Activated T-helper 2 cell treated with anti-CD3 and anti-CD28 coated beads, Interferon-gamma antibody, Interleukin-2, Interleukin-4, amounts not matched to agents 10 μg/mL and 5 μg/mL and 100 μg/mL, durations not matched to agents 14 hours and 24 hours and 36 hours (primary cell): ENCODE measurements at places on chromosomes 11 and 22.
A peak's percentile ranks its signal among the peaks of the same experiment; 100 is the strongest.

DNA sequence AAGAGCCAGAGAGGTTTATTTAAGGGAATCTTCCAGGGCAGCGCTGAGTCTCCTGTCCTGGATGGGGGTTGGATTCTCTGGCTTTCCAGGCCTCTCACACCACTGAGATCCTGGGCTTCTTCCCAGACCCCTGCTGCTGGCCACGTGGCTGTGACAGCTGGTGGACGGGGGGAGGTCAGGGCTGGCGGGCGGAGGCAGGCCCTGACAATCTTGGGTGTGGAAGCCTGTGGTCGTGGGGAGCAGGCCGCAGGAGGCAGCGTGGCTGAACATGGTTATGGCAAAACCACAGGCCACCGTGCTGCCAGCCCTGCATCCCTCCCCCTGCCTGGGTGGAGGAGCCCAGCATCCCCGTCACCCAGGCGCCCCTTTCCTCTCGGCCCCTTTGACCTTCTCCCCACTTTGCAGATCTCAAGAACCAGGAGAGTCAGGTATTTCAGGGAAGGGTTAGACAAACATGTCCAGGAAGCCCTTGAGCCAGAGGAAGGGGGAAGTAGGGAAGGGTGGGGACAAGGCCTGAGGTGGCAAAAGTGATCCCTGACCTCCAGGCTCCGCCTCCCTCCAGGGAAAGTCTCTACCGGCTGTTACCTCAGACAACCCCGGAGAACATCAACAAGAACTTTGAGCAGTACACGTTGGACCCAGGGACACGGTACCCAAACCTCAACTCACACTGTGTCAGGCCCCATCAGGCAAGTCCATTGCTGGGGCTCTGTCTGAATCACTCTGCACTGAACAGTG, 111.8 kb downstream of the MICAL2 start:
- no peak for DNase-seq

DNA sequence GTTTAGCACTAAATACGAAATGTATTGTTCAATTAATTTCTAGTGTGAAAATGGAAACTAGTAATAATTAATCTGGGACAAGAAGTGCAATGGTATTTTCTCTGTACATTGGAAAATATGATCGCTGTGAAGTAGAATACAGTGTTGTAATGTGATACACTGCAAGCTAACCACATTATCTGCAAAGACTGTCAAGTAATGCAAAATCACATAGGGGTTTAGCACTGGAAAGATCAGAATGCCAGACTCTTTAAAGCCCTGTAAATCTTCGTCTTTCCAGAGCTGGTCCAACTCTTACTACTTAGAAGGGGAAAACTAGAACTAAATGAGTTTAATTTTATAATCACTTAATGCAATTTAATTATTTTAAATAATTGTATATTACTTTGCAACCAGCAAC, 544.5 kb upstream of the ANO3 start:
- no peak for DNase-seq

DNA sequence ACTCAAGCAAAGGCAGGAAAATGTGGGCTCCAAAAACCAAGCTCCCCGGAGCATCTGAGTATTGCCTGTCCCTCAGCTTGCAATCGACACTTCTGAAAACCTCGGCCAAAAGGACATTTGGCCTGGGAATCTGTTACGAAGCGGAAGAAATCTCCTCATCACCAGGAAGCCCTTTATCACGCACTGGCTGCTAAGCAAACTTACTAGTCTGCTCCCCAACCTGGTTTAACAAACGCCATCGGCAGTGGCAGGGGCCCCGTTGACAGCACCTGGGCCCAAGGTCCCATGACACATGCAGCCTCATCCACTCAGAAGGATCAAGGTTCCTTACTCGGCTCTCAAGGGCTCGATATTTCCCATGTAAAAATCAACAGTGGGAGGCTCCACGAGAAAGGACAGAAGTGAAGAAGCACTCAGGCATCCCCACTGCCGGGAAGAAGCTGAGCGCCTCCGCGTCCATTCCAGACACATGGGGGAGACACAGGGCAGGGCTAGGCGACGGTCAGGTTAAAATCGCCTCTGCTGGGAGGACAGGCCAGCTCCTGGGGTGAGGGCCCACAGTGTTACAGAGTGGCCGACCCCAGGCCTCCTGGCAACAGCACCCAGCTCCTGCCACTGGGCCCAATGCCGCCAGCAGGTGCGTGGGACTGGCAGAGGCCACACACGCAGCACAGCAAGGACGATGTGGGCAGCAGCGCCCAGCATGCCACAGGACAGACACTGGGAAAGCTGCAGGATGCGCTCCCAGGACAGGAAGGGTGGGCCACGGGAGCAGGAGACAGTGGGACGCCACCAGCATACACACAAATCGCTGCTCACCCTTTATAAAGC, 27.1 kb downstream of the BRD1 start:
- no peak for DNase-seq

GRCh38 chr11:84236436-84236835, 950.3 kb upstream of the CCDC90B start:
- no peak for DNase-seq

DNA sequence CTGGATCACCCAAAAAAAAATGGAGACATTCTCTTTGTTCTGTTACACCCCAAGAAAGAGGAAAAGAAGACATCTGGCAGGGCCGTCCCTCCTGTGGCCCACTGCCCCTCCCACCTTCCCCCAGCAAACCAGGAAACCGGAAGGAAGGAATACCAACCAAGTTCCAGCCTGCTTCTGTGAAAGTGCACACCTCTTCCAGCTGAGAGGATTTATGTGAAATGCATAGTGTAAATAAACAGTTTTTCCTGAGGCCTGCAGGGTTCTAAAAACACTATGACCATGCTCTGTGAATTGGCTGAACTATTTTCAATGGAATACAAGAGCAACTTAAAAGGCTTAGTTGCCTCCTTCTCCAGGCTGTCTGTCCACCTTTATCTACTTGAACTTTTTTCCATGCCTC, 50.0 kb upstream of the CHST1 start:
- DNase-seq = no peak

DNA sequence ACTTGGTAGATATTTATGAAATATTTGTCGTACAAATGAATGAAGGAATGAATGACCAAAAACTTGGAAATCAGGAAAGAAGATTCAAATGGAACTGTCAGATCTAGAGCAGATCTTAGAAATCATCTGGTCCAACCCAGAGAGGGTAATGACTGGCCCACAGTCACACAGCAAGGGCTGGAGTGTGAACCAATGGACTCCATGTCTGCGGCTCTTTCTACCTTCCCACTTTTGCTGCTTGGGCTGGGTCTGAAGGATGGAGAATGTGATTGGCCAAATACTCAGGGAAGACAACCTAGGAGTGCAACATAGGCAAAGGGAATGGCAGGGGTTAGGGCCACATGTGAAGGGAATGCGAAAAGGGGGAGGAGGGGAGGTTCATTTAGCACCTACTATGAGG, 5.8 kb upstream of the DGKZ start:
- no peak for DNase-seq

DNA sequence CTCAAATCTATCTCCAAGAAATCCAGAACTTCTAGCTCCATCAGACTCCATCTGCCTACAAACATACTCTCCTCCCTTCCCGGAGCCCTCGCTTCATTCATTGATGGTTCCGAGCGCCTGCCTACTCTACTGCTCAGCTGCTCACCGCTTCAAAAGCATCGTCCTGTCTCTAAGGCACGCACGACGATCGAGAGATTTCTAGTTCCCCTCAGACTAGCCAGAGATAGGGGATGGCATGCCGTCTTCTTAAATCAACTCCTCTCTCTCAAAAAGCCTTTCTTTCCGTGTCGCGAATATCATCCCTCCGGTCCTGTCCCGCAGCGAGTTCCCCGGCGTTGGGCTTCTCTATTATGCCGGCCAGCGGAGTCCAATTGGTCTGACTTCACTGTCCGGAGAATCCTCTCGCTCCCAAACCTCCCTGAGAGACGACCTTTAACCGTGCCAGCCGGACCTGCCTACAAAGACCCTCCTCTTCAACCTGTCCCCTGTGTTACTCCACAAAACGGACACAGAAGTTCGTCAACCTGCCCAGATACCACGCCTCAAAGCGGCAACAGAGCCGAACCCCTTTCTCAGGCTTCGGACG, 592 bp downstream of the EEF1G start:
- no peak for DNase-seq

GRCh38 chr22:49930596-49931412, 12.4 kb downstream of the CRELD2 start:
- DNase-seq = no peak

- DNase-seq = no peak
Observed at GRCh38 chr22:29370537-29370936, 17.8 kb downstream of the AP1B1 start.

GRCh38 chr11:47061429-47062178, 115.1 kb downstream of the ARFGAP2 start:
- no peak for DNase-seq

- no peak for DNase-seq
Observed at GRCh38 chr11:13233173-13233745, 44.3 kb upstream of the BMAL1 start.

DNA sequence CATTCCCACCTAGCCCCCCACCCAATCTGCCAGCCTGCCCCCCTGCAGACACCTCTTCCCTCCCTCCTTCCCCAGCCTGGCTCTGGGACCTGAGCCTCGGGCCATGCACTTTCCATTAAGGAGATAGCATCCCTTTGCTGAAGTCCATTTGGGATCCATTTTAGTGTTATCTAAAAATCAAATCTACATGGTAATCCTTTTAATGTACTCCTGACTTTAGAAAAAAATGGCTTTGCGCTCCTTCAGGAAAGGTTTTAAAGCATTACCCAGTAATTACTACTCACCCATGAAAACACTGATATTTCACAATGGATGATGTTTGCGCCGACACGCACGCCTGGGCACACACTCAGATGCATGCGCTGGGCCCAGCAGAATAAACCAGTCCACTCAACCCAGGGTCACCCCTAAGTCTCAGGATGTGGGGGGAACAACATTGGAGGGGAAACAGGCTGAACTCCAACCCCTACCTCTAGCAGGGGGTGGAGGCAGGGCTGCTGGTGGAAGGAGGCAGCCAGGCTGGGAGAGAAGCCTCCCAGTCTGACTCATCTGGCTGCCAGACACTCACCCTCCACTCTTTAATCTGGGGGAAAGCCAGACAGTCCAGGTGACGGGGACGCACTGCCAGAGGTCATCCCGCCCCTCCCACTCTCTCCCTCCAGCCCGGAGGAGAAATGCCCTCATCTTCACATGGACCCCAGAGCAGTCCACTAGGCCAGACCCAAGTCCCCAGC, 29.8 kb downstream of the LMO1 start:
- DNase-seq = no peak

DNA sequence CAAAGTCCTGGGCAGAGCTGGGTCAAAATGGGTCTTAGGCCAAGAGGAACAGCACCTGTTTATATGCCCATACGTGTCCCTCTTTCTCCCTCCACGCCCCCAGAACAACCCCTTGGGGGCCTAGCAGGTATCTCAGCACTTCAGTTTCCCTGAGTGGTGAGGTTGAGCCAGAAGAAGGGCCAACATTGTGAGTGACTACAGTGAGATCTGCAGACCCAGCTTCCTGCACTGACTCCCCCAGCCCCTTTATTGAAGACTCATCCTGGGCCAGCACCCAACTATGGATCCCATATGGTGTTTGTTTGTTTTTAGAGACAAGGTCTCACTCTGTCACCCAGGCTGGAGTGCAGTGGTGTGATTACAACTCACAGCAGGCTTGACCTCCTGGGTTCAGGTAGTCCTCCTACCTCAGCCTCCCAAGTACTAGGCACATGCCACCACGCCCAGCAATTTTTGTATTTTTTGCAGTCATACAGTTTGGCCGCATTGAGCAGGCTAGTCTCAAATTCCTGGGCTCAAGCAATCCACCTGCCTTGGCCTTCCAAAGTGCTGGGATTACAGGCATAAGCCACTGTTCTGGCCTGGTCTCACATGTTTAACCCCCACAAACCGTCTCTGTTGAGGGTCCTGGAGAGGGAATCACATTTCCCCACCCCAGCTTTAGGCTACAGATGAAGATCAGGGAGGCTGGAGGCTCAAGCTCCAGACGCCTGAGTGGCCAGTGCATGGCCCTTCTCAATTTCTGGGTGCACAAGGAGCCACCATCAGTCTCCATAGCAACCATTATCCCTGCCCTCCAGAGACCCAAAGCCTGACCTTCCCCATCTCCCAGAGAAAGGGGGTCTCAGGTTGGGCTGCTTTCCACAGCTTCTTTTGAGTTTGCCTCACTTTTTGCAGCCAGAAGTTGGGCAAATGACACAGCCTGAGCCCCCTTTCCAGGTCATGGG, 1.7 kb upstream of the LARGE2 start:
- no peak for DNase-seq

GRCh38 chr11:110447343-110447742, 17.6 kb downstream of the FDX1 start:
- no peak for DNase-seq

- DNase-seq = no peak
Observed at GRCh38 chr11:122984186-122985011, 2.8 kb upstream of the BSX start.

DNA sequence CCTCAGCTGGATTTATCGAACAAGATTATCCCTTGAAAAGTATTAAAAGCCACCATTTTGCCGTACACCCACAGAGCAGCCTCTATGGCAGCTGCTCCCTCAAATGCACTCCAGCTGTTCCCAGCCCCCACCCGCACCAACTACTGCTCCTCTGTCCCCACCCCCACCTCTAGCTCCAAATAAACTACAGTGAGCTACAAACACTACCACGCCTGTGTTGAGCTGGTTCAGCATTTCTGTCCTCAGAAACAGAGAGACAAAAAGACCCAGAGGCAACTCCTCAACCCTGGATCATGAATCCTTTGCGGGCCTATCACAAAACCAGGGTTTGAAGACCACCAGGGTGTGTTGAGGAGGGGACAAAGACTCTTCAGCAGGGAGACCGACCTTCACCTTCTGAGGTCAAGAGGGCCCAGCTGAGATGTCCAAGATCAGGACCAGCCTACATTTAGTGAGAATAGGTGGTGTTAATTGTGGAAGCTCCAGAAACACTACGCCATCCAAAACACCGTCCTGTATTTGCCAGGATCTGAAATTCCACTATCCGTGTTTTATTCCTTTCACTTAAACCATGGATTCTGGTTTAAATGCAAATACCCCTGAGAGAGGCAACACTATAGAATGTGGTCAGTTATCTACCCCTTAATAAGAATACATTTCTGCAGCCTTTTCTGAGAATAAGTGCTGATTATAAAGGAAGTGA, 195.9 kb downstream of the DSCAML1 start:
- DNase-seq = no peak

- no peak for DNase-seq
Observed at GRCh38 chr11:72338741-72339140, 94.8 kb upstream of the PHOX2A start.

DNA sequence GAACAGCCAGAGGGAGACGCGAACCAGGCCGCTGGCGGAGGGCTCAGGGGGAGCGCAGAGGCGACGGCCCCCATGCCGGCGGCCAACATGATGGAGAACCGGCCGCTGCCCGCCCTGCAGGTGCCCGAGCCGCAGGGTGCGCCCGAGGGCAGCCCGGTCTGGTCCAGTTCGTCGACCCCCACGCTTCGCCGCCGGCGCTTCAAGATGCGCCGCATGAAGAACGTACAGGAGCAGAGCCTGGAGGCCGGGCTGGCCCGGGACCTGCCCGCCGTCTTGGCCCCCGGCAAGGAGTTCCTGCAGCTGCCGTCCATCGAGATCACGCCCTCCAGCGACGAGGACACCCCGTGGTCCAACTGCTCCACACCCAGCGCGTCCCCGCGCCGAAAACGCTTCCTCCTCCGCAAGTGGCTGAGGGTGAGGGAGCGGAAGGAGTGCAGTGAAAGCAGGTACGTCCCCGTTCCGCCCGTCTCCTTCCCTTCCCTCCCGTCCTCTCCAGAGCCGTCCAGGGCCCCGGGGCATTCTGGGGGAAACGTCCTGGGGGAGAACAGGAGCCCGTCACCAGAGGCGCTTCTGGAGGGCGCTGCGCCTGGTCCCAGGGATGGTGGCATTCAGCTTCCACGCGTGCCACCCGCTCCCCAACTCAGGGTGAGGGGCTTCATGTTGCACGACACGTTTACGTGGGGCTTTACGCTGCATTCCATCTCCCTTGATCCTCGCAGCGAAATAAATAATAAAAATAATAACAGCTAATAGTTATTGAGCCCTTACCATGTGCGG, 840 bp downstream of the GRAMD1B start:
- peak; percentile 77 for DNase-seq
